Right lobe of liver (tissue), 6 donors: ENCODE measurements at places on chromosomes 6 and 20.

DNA sequence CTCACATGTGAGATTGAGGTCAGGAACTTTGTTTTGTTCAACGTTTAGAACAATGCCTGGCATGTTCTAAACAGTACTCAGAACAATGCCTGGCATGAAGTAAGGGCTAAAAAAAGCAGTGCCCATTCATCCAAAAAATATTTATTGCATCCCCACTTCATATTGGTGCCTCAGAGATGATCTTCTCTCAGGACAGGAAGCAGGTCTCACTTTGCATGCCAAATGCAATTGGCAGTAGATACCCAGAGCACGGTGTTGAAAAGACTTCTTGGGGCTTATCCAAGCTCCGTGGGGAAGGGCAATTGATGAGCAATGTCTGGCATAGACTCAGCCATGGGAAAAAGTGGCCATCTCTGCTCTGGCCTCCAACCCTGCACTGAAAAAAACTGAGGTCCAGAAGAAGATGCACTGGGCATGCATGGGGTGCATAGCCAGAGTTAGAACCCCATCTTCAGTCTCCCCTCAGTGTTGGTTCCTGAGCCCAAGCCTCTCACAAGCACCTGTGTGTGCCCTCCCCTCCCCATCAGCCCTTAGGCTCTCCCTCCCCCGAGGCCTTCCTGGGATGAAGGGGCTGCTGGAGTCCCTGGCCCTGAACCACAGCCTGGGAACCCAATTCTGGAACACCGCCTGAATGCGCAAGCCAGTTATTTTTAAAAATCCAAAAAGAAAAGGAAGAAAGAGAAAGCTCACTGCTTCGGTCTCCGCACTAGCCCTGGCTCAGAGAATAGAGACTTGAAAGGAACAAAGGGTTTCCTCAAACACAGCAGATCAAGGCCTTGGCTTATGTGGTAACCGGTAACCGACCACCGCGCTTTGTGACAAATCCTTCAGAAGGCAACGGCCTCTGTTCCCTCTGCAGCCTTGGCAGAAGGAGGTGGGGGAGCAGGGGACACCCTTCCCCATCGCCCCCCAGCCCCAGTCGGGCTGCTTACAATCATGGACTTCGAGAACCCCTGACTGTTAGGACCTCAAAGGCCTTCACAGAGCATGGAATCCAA is 78.5 kb upstream of the SIRPA start:
- H3K4me1 ChIP-seq: peaks cover 4% of the 10 kb centered on the region
- H3K27ac ChIP-seq: no peak overlapping the region
- H3K36me3 ChIP-seq: no peaks in the 10 kb centered on the region
- no peaks in the 10 kb centered on the region for H3K27me3 ChIP-seq
- DNase-seq: no peak
- H3K4me3 ChIP-seq: no peak overlapping the region

GRCh38 chr6:29924731-29925130 is 17.6 kb upstream of the HLA-A start:
- H3K36me3 ChIP-seq: no peaks in the 10 kb centered on the region
- no peaks in the 10 kb centered on the region for H3K4me1 ChIP-seq
- DNase-seq: no peak
- H3K27ac ChIP-seq: no peak overlapping the region
- H3K4me3 ChIP-seq: no peak overlapping the region
- H3K27me3 ChIP-seq: no peaks in the 10 kb centered on the region

GRCh38 chr20:31674895-31675827 is 37.4 kb downstream of the COX4I2 start:
- DNase-seq: peak; percentile 71
- H3K27ac ChIP-seq: peak overlapping the region; percentile 16
- no peak overlapping the region for H3K4me3 ChIP-seq
- peaks cover 35% of the 10 kb centered on the region for H3K4me1 ChIP-seq
- no peaks in the 10 kb centered on the region for H3K36me3 ChIP-seq
- no peaks in the 10 kb centered on the region for H3K27me3 ChIP-seq

DNA sequence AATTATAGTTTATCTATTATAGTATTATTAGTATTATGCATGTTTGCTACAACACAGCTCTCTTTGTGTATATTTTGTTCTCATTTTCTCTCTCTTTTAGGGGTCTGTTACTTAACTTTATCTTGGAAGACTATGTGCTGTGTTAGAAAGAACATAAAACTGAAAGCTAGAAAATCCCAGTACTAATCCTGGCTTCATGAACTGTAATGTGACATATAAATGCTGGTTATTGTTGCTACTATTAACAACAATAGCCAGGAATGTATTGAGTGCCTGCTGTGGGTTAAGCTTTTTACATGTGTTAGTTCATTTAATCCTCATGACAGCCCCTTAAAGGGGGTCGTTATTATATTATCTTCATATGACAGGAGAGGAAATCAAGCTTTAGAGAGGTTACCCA is 170.0 kb upstream of the DTNBP1 start:
- no peak for DNase-seq
- H3K36me3 ChIP-seq: no peaks in the 10 kb centered on the region
- no peaks in the 10 kb centered on the region for H3K4me1 ChIP-seq
- no peak overlapping the region for H3K4me3 ChIP-seq
- no peak overlapping the region for H3K27ac ChIP-seq
